ENCODE measurements at places on chromosomes 7 and 10.

DNA sequence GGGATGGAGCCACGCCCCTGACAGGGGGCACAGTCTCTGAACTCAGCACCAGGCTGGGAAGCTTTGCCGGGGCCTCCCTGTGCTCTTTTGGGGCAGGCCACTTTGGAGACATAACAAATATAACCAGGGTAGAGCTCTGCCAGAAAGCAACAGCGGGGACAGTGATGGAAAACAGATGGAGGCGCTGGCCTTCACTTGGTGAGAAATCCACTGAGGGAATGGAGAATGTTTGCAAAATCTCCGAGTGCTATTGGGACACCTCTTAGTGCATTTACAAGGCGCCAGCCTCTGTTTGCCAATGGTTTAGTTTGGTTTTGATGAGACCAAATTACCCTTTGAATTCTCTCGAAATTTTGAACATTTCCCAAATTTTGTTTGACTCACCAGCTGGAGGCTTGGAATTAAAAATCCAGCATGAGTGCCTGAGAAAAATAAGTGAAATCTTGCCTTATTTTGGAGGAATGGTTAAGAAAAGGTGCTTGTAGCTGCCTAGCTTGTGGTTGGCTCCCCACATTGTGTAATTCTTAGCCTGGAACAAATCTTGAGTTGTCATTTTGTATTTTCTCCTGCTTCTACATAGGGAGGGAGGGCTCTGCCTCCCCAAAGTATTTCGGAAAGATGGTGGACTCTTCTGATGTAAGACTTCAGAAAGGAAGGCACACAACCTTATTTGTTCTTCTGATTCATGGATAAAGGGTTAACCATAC, 980.5 kb downstream of the LRMDA start:
- DNase-seq, result no peak

DNA sequence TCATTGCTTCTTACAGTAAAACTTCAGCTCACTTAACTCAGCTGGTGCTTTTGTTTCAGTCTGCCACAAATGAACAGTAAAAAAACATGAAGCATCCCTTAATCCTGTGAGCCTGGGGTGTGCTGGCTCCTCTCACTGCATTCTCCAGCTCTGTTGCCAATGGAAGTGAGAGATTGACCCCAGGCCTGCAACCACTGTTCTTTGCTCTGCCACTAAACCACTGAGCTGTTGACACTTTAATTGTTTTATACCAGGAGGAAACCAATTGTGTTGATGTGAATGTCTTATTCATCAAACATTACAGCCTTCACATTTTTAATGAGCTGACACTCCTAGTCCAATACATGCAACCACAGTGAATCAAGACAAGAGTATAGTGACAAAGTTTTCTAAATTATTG, 69.4 kb upstream of the FZD1 start:
- DNase-seq, result no peak

GRCh38 chr7:125926621-125927020, 997.0 kb upstream of the POT1 start:
- no peak for DNase-seq

- no peak for DNase-seq
These were observed 30.6 kb downstream of the FAM204A start for GRCh38 chr10:118311505-118311904.

- no peak for DNase-seq
These were observed 86.4 kb downstream of the MYL10 start for GRCh38 chr7:101542527-101543241.

- DNase-seq, result peak; percentile 62
These were observed 261.1 kb upstream of the CSTF2T start for GRCh38 chr10:51960494-51960895.

- no peak for DNase-seq
These were observed 68.9 kb upstream of the HDAC9 start for GRCh38 chr7:18426564-18427226.

- no peak for DNase-seq
These were observed 28.2 kb downstream of the SKIDA1 start for GRCh38 chr10:21497177-21497807.

DNA sequence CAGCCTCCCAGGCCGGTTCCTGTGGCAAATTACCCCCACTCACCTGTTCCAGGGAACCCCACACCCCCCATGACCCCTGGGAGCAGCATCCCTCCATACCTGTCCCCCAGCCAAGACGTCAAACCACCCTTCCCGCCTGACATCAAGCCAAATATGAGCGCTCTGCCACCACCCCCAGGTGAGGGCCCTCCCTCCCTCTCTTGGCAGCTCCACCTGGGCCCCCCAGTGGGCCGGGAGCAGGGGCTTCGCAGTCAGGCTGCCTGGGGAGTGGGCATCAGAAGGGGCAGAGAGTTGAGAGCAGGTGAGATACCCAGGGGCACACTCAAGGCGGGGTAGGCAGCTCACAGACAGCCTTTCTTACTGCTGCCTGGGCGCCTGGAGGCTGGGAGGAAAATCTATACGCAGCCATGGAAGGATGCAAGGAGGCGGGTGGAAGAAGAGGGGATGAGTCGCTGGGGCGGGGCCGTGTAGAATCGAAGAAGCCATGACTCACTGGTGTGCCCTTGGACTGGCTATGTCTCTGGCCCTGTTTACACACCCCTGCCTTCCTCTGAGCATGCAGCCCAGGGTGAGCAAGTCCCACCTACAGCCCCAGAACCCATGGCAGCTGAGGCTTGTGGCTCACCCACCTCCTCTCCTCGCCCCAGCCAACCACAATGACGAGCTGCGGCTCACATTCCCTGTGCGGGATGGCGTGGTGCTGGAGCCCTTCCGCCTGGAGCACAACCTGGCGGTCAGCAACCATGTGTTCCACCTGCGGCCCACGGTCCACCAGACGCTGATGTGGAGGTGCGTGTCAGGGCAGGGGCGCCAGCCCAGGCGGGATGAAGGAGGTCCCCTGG, 48.6 kb upstream of the PPIF start:
- DNase-seq, result peak; percentile 58

DNA sequence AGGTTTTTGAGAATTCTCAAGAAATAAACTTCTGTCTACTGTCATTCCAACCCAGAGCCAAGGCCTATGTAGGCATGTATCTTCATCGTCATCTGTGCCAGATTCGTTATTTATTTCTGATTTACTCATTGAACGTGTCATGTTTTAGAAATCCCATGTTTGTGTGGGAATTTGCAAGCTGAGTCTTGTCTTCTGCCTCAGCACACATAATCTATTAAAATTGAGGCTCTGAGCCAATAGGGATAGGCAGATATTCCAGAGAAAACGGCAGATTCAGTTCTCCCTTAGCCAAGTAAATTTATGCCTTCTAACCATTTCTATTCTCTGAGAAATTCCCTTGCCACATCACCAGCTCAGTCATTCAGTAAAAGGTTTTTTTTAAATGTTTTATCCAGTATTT, 444.6 kb downstream of the REEP3 start:
- no peak for DNase-seq

DNA sequence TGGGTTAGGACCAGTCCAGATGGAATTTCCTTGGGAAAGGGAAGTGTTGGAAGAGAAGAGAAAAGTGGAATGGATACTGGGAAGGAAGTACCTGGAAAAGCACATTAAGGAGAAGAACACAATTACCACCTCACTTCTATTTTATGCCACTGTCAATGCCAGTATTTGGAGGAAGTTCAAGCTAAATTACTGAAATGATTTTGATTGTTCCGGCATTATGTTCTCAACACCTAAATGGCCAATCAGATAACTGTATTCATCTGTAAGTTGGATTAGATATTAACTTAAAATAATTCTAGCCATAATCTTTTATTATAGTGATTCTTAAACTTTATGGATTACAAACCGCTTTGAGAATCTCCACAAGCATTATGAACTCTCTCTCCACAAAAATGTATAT, 7.3 kb downstream of the NPVF start:
- DNase-seq, result no peak

- no peak for DNase-seq
These were observed 58.4 kb downstream of the C10orf105 start for GRCh38 chr10:71661060-71661622.

GRCh38 chr7:158311791-158312190, 275.8 kb downstream of the PTPRN2 start:
- DNase-seq, result no peak

GRCh38 chr10:20446561-20447193, 450.4 kb downstream of the NEBL start:
- DNase-seq, result no peak

DNA sequence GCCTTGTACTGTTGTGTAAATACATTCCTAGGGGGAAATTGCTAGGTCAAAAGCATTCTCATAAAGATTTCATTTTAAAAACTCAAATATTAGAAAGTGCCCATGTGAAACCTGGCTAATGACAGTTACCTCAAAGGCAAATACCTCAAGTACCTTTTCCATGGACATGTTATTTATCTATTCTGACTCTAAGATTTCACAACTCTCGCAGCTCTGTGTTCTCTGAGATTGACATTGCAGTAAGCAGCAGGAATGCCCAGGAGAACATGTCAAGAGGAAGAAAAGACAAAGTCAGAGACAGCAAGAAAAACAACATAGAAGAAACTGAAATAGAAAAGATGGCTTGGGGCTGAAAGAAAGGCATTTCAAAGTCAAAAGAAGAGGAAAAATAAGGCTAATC, 187.4 kb downstream of the CYP26A1 start:
- DNase-seq, result no peak

GRCh38 chr10:121998462-121998861, 9.5 kb downstream of the TACC2 start:
- DNase-seq, result no peak

GRCh38 chr7:88014581-88014980, 80.5 kb downstream of the ADAM22 start:
- no peak for DNase-seq

DNA sequence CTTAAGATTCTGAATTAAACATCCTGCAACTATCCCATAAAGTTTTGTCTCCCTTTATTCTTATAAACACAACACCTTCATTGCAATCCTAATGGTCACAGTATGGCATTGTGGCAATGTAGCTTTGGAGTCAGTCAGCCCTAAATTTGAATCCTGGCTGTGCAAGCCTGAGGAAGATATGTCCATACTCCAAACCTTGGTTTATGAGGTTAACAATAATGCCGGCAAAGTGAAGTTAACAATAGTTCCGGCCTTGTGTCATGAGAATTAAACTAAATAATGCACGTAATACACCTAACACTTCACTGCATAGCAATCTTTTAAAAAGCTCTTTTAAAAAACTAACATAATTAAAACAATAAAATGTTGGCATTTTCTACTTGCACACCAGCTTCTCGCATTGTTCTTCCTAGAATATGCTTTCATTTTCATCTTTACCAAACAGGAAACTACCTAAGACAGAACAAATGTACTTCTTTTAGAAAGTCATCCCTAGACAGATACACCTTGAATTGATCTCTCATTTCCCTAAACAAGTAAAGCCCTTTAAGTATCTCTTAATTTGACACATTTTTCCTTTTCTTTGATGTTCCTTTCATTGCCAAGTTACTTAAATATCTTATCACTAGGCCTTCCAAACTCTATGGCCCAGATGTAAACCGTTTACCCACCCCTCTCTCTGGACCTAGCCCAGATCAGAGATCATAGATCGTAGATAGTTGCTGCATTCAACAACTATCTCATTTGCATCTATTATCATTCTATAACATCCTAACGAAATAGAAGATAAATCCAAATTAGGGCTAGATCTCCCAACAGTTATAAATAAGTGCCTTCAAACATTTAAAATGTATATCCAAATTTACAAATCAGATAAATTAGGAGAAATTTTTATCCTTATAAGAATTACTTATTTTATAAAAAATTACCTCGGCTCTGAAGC, 66.7 kb downstream of the CREB3L2 start:
- no peak for DNase-seq

GRCh38 chr7:104113788-104114187, 94.0 kb downstream of the ORC5 start:
- DNase-seq, result no peak

DNA sequence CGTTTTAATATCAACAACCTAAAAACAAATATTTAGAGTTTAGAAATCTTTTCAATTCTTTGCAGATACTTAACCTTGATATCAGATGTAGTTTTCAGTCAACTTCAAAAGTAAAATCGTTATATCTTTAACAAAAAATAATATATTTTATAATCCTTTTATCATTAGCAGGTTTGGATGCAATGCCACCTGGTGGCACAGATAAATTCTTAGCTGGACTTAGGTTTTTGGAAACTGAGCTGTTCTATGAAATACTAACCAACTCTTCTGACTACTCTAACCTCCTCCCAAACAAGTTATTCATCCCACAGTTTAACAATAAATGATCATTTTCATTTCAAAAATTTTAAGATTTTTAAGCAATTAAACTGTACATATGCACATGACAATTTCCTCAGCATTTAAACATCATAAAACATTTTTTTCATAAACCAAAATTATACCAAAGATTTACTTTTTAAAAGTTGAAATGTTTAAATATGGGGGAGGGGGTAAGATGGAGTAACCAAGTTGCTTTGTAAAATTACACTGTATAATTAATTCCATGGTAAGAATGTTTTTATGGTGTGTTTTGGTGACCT, 56.9 kb downstream of the HIBADH start:
- DNase-seq, result no peak

DNA sequence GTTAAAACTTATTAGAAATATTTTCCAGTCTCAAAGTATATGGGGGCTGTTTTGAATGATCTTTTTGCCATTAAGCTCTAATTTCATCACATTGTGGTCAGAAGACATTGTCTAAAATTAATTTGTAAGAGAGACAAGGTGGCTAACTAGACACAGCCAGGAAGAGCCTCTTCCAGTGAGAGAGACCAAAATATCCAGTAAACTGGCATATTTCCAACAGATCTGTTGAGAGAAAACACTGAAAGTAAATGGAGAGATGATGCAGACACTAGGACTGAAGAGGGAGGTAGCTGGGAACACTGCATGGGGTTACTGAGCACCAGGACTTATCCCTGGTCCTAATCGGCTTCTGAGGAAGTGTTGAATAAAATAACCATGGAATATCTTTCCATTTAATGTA, 101.5 kb upstream of the TAS2R16 start:
- DNase-seq, result no peak

- DNase-seq, result no peak
These were observed 658 bp upstream of the PTPRN2 start for GRCh38 chr7:158588085-158588877.

DNA sequence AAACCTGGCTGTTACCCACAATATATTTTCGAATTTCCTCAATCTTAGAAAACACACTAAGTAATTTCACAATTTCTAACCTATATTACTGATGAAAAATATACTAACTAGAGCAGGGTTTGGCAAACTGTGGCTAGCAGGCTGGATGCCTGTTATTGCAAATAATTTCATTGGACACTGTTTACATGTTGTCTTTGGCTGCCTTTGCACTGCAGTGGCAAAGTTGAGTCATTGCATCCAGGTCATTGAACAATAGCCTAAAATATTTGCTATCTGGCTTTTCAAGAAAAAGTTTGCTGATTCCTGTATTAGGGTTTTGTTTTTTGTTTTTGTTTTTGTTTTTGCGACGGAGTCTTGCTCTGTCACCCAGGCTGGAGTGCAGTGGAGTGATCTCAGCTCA, 47.2 kb downstream of the KIF11 start:
- DNase-seq, result no peak

DNA sequence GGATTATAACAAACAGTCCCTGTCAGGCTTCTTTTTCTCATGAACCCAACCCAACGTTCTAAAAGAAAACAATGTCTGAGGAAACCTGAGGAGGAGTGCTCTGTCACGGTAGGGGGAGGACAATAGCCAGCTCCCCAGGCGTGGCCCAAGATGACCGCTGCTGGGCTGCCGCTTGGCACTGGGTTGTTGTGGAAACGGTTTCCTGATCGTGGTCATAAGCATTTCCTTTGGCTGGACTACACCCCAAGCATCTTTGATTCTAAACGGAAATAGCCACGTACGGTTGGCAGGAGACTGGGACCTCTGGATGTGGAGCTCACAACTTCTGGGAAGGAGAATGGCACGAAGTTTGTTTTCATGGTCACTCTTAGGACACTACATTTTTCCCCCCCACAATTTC, 30.4 kb upstream of the DMBT1 start:
- DNase-seq, result no peak

Measured in fibroblast of skin of left biceps (primary cell).